CD4-positive, alpha-beta memory T cell (primary cell): ENCODE measurements at places on chromosomes 4 and X.
A peak's percentile ranks its signal among the peaks of the same experiment; 100 is the strongest.

- no peak for DNase-seq
These were observed 8.0 kb downstream of the REELD1 start for GRCh38 chr4:146222313-146222712.

GRCh38 chr4:878796-879728, 53.1 kb downstream of the GAK start:
- DNase-seq = peak; percentile 54

GRCh38 chr4:80386281-80386886, 50.9 kb downstream of the CFAP299 start:
- DNase-seq = no peak

DNA sequence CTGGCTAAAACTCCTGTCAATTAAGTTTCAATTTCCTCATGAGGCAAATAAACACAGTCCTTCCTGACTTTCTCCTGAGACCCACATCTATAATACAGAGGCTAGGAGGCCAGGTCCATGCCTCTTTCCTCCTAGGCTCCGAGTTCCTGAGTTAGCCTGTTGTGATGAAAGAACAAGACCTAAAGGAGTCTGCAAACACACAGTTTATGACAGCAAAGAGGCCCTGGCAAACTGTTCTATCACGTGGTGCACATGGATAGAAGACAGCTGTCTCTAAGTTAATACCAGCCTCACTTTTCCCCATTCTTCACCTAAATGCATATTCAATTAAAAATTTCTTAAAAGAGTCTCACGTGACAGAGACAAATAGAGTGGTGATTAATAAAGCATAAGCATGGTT, 145.2 kb downstream of the TET2 start:
- DNase-seq = no peak

GRCh38 chr4:123740236-123740635, 343.6 kb downstream of the SPRY1 start:
- no peak for DNase-seq
